ENCODE measurements at places on chromosomes 4 and X. TPM values are rescaled to one million over a fixed set of nuclear protein-coding genes. Genes with fewer than 3 reads are reported as not detected.

WAS gene
- 1.5 TPM for total RNA-seq

SOX3 gene
- total RNA-seq = not detected

DNA sequence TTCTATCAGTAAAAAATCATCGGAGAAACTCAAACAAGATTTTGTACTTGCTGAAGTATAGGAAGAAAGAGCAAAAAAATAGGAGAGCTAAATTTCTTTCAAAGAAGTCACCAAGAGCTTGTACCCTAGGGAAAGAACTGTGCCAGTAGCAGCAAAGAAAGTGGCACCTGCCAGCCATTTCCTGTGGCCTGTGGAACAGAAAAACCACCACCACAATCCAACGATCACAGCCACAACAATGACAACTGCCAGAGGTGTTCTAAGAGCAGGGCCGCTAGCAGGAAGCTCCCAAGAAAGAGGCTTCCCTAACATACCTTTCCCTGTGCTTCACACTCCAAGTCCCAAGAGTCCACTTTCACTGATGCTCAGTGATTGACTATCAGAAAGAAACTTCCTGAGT, 266.1 kb upstream of the GPC4 start:
- H3K27me3 ChIP-seq = no peaks in the 10 kb centered on the region
- H3K4me3 ChIP-seq = no peak overlapping the region
- peaks cover 11% of the 10 kb centered on the region for H3K4me1 ChIP-seq
- H3K27ac ChIP-seq = no peak overlapping the region
- peaks cover 11% of the 10 kb centered on the region for H3K36me3 ChIP-seq

- no peak overlapping the region for H3K27ac ChIP-seq
- peaks cover 90% of the 10 kb centered on the region for H3K27me3 ChIP-seq
- H3K4me1 ChIP-seq = peaks cover 11% of the 10 kb centered on the region
Measured at GRCh38 chr4:80204433-80205011, 7.2 kb downstream of the PRDM8 start.
